ENCODE measurements at places on chromosomes 5 and 9.

GRCh38 chr5:39698838-39699560 lies 274.2 kb upstream of the DAB2 start:
- no peak for DNase-seq

GRCh38 chr9:125436613-125437443 lies 175.2 kb downstream of the GAPVD1 start:
- no peak for DNase-seq

- DNase-seq: no peak
Measured at GRCh38 chr5:152271420-152271819, 133.7 kb downstream of the NMUR2 start.

DNA sequence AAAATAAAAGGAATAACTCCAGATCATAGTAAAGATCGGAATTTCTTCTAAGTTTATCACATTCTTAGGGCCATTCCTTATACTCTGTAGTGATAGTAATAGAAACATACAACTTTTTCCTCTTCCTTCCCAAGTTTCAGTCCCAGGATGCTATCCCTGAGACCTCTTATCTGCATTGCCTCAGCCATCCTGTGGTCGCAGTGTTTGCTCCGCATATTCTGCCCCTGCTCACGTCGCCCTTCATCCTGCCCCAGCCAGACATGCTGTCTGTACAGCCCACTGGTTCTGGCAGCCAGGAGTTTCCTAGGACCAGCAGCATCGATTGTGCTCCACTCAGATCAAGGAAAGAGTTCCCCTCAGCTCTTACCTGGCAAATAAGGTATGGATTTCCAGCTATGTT lies 132.7 kb upstream of the ERCC6L2 start:
- DNase-seq: no peak

Data from activated CD4-positive, alpha-beta T cell treated with anti-CD3 and anti-CD28 coated beads for 48 hours (primary cell).